Gastrocnemius medialis (tissue), 4 donors: ENCODE measurements at places on chromosomes 12 and 14. TPM values are rescaled to one million over a fixed set of nuclear protein-coding genes. Genes with fewer than 3 reads are reported as not detected.
A peak's percentile ranks its signal among the peaks of the same experiment; 100 is the strongest.

DNA sequence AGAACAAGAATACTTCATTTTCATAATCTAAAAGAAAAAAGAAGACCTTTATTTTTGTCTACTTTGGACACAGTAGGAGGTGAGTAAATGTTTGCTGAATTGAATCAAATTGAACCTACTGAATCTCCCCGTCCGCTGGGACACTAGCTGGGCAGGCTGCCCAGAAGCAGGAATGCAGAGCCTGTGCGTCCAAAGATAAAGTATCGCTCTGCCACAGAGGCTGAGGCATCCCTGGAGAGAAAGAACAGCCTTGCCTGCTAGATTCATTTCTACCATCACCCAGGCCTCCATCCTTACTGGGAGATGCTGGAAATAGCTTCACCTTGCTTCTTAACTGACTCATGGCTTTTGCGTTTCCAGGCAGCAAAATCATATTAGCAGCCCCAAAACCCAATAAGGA is 64.1 kb upstream of the TSPAN11 start:
- no peak for DNase-seq

DNA sequence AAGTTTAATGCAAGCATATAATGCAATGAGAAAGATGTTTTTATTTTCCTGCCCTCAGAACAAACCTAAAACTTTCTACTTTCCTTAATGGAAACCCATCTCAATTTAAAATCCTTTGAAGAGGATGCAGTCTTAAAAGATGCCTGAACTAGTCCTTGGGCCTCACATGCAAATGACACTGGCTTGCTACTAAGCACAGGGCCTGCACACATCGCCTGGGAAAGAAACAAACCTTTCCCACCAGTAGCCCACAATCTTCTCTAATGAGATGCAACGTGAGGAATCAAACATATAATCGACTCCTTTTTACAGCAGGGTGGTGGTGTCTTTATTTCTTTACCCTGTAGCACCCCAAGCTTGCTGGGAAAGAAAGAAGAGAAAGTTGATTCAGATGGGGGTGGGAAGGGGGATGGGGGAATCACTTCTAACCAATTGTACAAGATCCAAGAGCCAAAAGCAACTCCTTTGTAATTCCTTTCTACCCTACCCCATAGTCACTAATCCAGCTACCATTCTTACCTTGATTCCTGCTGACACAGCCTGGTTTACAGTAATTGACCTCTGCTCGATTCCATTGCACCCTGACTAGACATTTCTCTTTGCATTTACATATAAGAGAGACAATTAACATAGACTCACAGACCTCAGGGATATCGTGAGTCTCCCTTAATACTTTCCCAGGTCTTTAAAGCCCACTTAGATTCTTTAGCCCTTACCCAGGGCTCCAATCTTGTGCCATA is 69.5 kb upstream of the FERMT2 start:
- no peak for DNase-seq

- DNase-seq = no peak
Observed at GRCh38 chr12:104353012-104353981, 49.8 kb downstream of the EID3 start.

GRCh38 chr12:121279507-121279915 is 17.0 kb downstream of the CAMKK2 start:
- DNase-seq = no peak

GRCh38 chr12:106345746-106346145 is 11.8 kb upstream of the POLR3B start:
- peak; percentile 33 for DNase-seq

The LMO3 gene
- total RNA-seq = 4.6 TPM

The ASPG gene
- total RNA-seq = 0.20 TPM

The NEUROD4 gene
- total RNA-seq = not detected
